ENCODE measurements at places on chromosomes 3 and 15.

DNA sequence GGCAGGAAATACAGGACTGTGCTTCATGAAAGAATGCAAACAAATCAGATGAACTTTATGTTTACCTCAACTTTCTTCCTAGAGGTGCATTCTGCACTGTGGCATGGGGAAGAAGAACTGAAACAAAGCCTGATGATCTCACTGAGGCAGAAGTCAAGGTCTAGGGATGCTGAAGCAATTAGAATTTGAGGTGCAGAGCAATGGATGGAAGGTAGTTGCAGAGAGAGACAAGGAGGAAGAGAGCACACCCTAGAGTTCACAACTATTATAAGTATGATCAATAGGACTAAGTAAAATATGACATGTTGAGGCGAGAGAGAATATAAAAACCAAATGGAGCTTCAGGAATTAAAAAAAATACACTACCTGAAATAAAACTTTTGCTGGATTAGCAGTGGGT lies 420.1 kb downstream of the EDEM1 start:
- DNase-seq: no peak

GRCh38 chr3:64133272-64133671 lies 92.0 kb downstream of the PRICKLE2 start:
- DNase-seq: no peak

- DNase-seq: no peak
Measured at GRCh38 chr15:34737477-34737876, 17.3 kb downstream of the GJD2 start.

DNA sequence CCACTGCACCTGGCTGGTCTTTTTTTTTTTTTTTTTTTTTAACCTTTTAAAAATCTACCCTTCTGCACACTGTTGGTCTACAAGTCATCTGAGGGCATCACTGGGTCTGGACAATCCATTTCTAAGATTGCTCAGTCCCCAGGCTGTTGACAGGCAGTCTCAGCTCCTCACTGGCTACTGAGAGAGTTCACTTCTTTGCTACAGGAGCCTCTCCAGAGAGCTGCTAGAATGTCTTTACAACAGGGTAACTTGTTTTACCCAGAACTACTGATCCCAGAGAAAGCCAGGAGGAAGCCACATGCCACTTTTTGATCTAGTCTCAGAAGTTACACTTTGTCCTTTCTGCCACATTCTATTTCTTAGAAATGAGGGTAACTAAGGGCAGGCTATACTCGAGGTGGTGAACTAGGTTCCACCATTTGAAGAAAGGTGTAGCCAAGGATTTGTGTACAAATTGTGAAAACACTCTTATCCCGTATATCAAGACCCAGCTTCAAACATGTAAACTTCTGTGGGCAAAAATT lies 5.7 kb upstream of the CCNB2 start:
- DNase-seq: no peak

GRCh38 chr15:98800437-98801233 lies 152.3 kb downstream of the IGF1R start:
- peak; percentile 80 for DNase-seq

DNA sequence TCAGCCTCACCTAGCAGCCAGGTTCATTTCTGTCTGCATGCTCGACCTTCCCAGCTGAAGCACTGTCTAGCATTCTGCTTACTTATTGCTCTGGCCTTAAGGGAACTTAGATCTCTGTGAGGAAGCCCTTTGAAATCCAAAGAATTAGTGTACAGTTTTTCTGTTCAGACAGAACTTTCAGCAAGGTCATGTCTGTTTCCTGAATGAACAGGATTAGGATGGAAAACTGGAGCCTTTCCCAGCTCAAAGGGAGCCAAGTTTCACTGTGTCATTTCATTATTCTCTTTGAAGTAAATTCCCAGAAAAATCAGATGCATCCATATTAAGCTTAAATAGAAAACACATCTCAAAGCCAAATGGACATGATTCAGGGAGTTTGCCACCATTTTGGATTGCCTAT lies 457.3 kb upstream of the KCNMB2 start:
- peak; percentile 61 for DNase-seq

DNA sequence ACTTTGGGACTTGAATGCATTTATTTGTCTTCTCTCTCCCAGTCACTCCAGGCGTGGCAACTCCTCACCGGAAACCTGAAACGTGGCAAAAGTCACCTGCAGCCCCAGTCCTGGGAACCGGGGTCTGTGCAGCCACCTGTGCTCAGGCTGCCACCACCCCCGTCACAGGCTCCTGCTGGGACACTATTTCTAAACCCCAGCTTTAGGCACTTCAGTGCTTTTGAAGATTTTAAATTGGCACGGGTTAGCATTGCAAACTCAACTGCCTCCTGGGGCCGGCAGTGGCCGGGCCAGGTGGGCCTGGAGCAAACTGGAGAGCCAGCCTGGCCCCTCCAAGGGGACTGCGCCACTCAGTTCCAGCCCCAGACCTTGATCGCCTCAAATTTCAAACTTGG lies 146.7 kb upstream of the IQSEC1 start:
- no peak for DNase-seq

- no peak for DNase-seq
Measured at GRCh38 chr3:100400419-100400779, 490 bp downstream of the TOMM70 start.

GRCh38 chr15:33742306-33742705 lies 226.0 kb upstream of the CHRM5 start:
- no peak for DNase-seq

GRCh38 chr15:70354346-70354905 lies 256.7 kb upstream of the TLE3 start:
- peak; percentile 68 for DNase-seq

DNA sequence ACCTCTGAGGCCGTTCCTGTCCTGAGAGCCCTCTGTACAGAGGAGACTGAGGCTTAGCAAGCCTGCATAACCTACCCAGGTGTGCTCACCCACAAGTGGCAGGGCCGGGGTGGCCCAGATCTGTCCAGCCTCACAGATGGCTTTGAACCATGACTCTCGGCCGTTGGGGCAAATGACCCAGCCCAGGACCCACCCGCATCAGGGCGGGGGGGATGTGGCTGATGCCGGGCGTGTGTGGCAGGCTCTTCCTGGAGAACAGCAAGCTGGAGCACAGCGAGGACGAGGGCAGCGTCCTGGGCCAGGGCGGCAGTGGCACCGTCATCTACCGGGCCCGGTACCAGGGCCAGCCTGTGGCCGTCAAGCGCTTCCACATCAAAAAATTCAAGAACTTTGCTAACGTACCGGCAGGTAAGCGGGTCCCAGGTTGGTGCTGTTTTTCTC lies 133.5 kb downstream of the LRRK1 start:
- no peak for DNase-seq
